ENCODE measurements at places on chromosomes 4 and X.

DNA sequence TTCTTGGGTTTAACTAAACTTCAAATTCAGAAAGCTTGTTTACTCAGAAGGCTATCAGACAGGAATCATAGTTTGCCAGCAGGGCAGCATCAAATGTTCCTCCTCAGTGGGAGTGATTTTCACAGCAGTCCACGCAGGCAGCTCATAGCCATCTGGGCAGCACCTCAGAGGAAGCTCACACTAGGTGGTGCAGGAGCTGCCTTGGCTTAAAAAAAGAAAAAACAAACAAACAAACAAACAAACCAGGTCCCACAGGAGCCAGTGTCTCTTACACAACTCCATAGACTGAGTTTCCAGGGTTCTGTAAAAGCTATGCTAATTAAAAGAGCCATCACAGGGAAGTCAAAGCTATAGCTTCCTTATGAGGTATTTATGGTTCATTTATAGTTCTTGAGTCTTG is 10.5 kb upstream of the KLHL5 start:
- DNase-seq: no peak

- no peak for DNase-seq
Measured at GRCh38 chrX:110218591-110218990, 99.3 kb downstream of the AMMECR1 start.

DNA sequence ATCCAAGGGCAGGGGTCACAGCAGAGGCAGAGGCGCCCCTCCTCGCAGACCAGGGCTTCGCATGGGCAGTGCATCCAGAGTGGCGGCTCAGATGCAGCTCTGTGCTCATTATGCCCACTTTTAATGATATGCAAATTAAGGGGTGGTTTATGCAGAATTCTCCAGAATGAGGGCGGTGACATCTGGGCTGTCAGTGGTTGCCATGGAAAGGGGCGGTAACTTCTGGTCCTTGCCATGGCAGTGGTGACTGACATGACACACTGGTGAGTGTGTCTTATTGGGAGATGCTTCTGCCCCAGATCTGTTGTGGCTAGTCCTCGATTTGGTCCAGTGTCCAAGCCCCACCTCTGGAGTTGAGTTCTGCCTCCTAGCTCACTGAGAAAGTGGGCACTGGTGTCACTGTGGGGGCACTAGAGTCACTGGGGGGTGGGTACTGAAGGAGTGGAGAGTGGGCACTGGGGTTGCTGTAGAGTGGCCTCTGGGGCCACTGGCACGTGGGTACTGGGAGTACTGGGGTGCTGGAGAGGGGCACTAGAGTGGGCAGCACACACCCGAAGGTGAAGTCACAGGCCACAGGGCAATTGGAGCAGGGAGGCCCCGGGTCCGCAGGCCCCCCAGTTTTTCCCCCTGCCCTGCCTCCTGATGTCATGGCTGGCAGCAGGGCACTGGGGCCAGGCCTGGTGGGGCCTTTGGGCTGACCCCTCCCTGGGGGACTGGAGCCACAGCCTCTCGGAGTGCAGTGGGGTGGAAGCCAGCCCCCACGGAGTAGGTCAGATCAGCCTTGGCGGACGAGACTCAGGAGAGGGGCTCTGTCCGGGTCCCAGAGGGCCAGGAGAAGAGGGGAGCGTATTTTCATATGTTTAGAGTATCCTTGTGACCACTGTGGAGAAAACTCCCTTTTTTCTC is 98.6 kb upstream of the NKX1-1 start:
- DNase-seq: no peak

DNA sequence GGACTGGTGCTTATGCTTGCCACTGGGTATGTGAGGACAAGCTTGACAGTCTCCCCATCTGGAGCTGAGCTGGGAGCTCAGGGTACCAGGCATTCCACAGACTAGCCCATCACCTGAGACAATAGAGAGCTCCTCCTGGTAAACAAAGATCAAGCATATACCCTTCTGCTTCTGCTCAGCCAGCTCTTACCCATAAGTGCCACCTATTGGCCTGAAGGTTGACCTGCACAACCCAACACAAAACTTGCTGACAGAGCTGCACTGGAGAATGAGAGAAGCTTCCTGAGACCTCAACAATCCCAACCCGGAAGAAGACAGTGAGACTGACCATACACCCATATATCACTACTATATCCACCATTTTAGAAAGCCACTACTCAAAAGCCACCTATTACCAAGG is 1049.2 kb upstream of the INTU start:
- no peak for DNase-seq

DNA sequence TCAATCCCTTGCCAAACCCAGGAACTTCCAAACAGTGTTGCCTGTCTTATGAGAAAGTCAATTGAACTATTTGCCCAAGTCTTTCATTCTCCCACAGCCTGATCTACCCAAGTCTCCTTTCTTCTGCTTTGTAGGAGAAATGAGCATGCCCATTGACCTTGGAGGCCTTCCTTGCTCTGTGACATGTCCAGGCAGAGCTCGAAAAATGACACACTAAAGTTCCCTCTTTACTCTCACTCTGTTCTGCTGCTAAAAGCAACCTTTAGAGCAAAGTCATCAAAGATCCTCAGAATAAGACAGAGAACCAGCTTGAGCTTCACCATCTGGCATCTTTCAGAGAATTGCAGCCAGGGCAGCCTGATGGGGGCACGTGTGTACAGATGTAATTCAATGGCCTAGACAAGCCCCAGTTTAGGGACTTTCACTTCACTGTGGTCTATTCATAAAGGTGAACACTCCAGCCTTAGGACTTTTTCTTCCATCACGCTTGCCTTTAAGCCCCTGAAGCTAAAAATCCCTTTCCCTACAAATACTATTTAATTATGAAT is 136.4 kb downstream of the AMELX start:
- no peak for DNase-seq

DNA sequence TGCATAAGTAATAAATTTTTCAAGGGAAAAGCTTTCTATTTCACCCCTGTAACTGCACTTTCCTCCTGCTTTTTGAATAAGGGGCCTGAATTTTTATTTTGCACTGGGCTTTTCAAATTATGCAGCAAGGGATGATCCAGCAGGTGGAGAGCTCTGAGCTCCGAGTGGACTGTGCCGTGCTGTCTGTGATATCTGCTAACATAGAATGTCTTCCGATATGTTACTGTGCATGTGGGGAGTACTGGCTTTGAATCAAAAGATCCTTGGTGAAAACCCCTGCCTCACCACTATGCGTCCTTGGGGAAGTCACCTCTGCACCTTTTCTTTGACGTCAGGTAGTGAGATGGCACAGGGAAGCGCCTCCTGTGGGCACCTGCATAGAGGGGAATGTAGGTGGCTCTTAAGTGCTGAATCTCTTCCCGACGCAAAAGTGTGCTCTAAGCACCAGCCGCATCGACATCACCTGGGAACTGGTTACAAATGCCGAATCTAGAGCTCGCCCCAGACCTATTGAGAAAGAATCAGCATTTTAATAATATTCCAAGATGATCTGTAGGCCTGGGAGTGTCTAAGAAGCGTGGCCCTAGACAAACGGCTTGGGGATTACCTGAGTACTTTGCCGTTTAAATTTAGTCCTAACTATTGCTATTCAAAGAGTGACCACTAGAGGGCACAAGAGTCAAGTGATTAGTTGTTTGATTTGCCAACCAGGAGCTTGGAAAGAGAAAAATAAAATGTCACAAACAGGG is 19.2 kb upstream of the WFS1 start:
- DNase-seq: peak; percentile 45

DNA sequence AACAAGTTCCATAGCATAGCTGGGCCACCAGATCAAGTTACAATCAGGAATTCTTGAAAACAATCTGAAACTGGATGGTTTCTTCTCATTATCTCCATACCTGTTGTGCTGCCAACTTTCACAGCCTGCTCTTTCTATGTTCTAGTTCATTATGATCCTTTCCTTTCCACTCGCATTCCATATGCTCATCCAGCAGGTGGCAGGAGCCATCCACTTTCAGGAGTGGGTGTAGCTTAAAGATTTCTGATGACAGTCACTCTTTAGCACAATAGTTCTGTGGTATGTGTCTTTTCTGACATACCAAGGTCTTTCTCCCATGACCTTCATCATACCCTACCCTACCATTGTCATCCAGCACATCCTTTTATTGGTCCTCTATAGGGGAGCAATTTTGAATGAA is 46.4 kb downstream of the PAGE2 start:
- no peak for DNase-seq

DNA sequence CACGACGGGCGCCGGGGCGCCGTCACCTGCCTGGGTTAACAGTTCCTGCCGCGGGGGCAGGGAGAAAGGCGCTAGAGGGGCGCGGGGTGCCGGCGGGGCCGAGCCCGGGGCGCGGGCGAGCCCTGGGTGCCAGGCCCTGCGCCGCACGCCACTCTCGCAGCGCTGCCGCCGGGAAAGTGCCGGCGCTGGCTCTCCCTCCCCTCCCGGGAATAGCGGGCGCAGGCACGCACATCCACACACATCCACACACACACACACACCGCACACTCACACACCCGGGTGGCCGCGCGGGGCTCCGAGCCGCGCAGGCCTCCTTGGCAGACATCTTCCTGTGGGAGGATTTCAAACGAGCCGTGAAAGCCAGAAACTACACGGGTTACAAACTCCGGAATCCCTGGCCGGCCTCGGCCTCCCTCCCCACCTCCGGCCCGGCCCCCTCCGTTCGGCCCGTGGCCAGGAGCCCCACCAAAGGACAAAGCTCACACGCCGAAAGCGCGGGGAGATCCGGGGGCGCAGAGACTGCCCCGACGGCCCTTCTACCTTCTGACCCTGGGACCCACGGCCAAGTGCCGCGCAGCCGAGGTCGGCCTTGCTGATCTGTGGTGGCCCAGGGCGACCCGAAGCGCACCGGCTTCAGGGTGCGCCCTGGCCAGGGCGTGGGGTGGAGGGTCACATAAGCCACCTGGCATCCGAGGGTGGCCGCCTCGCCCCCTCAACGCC is 92.3 kb downstream of the BCOR start:
- no peak for DNase-seq

DNA sequence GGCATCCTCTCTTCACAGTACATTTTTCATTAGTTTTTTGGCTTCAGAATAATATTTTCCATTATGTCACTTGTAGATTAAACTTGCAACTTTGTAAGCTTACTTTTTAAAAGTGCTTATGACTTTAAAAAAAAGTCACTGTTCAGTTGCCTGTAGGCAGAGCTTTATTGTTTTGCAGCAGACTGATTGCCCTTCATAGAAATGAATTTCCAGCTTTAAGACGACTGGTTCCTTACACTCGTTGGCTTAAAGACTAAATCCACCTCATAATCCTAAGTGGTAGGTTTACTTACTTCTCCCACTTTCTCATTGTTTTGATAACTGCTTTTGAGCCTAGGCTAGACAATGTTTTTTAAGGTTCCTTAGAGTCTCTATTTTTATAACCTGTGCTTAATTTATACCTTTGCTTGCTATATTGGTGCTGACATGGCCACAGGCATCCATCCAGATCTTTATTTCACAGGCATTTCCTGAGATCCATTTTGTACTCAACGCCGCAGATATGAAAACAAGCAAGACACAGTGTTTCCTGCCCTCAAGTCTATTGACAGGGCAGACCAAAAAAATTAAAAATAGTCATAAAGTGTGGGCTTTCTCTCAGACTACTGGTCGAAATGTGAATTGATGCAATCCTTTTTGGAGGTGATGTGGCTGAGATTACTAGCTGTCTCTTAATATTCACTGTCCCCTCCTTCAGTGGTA is 12.6 kb upstream of the IL13RA2 start:
- no peak for DNase-seq

DNA sequence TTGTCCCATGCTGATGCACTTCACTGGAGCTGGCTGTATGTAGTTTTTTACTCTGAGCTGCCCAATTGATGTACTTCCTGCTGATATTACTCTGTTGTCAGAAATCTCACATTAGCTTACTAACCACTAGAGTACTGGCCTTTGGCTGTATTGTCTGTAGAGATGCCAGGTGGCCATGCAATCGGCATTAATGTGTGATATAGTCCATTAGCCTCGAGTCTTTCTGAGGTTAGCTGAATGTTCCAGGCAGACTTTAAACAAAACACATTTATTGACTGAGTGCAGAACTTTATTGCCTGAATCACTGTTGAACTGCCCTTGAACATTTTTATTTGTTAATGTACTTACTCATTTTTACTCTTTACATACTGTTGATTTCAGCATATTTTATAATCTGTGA is 335.2 kb downstream of the PCDH10 start:
- DNase-seq: no peak

DNA sequence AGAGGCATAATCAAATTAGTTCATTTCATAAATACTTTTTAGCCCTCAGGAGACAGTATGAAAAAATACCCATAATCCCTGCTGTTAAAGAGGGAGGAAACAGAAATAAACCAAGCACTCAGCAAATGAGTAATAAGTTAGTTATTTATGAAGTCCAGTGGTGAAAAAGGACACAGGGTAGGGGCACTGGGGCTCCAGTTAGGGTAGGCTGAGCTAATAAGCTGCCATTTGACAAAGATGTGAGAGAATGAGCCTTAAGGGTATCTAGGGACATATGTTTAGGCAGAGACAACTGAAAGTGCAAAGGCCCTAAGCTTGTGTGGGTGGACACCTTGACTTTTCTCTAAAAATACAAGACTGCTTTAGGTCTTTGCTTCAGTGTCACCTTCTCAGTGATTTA is 94.4 kb downstream of the IL15 start:
- DNase-seq: no peak

GRCh38 chr4:82989575-82990429 is 20.8 kb downstream of the LIN54 start:
- DNase-seq: no peak

GRCh38 chr4:158945529-158946108 is 157.3 kb upstream of the RAPGEF2 start:
- no peak for DNase-seq

DNA sequence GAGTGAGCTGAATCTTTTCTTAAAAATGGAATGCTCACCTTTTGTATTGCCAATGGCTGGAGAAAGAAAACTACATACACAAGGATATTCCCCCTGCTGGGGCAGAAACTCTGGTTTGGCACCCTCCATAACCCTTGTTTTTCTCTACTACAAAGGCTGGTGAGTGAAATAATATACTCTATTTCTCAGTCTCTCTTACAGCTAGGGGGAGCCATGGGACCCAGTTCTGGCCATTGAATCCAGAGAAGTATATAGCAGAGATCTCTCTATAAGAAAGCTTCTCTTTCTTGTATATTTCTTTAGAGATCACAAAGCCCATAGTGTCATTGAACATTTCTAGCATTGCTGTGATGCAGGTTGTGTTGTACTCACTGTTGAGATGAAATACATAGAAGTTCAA is 49.8 kb downstream of the SMPX start:
- no peak for DNase-seq

Data from activated naive CD4-positive, alpha-beta T cell treated with anti-CD3 and anti-CD28 coated beads, Interleukin-2, amount 50 U/mL, for 72 hours (primary cell).